NB4 (cell line): ENCODE measurements at places on chromosomes 16 and 17.
A peak's percentile ranks its signal among the peaks of the same experiment; 100 is the strongest.

DNA sequence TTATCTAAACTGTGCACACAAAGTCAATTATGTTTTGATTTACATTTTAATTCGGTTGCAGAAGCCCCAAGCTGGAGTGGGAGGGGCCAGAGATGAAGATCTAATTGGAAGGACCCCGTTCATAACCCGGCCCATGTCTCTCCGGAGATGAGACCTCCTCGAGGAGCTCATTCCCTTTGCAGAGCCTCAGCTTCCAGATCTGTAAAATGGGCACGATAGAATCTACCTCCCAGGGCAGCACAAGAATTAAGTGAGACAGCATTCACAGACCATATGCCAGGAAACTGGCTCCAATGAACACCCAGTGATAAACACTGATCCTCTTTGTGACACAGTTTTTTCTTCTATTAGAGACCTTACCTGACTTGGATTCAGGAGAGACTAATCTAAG lies 446.5 kb upstream of the CDH5 start:
- no peak for DNase-seq

DNA sequence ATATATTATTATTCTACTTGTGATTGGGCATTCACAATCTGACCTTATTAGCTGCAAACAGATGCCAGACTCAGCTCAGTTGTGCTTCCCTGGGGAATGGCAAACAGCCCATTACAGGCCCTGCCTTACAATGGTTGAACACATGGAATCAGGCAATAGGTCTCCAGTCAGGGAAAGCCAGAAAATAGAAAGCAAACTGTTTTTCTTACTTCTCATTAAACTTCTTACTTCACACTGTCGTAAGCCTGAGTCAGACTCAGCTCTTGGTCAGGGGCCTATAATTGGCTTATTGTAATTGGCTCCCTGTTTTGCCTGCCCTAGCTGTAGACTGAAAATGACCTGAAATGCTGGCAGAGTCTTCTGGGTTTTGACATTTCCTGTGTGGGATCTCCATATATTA lies 77.0 kb upstream of the CA10 start:
- no peak for DNase-seq

DNA sequence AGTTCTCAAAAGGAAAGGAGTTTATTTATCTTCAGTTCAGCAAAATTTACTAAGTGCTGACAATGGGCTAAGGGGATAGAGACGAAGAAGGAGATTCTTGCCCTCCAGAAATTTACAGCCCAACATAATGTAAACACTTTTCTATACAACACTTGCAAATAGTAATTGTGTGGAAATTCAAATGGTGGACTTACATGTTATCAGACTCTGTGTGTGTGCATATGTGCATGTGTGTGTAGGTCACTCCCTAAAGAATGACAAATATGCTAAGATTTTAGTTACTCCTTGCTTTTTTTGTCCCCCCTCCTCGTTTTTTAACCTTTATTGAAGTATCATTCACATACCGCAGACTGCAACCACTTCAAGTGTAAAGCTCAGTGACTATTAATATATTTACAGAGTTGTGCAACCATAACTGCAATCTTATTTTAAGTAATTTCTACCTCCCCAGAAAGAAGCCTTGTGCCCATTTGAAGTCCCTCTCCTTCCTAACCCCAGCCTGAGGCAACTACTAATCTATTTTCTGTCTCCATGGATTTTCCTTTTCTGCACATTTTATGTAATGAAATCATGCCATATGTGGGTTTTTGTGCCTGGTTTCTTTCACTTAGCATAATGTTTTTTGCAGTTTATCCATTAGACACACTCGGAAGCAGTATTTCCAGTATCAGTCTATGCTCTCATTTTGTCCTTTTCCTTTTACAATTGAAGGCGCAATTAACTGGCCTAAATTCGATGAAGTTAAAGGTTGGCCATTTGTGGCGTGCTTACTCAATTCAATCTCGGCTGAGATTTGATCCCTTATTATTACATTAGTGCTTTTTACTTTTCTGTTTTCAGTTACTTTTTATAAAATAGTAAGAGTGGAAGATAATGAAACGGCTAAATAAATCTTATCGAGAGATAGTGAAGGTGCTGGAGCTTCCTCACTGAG lies 318.4 kb downstream of the HAPSTR1 start:
- DNase-seq: no peak

DNA sequence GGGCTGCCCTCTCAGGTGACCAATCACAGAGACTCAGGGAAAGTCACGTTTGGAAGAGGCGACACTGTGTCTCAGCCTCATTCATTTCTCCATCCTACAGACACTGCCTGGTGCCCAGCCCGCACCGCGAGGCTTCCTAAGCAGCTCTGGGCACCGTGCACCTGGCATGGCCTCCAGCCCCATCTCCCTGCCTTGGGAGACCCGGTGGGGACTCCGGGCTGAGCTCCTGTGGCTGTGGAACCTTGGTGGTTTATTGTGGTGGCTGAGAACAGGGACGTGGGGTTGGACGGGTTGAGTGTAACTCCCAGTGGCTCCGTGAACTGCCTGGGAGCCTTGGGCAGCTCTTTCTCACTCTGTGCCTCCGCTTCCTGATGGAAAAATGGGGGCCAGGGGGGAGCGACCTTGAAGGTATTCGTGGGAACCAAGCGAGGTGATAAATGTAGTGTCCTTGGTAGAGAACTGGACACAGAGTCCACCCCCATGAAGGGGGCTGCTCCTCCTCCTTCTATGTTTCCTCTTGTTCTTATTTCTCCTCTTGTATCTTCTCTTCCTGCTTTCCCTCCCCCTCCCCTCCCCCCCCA lies 215.4 kb downstream of the SEC14L1 start:
- DNase-seq: no peak

DNA sequence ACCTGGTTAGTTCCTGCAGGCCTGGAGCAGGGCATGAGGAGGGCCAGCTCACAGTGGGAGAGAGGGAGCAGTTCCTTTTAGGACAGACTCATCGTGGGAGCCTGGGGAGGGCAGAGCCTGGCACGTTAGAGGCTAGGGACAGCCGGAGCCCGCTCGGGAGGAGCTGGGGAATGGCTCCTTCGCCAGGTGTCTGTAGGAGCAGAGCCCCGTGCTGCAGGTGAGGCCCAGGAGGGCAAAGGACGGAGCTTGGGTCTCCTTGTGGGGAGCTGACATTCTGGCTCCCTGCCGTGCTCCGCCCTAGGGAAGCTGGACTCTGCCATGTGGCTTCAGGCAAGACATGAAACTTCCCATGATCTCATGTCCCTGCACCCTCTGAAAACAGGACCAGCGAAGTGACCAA lies 18.7 kb upstream of the MTSS2 start:
- no peak for DNase-seq

GRCh38 chr17:75468291-75468754 lies 11.9 kb downstream of the TMEM94 start:
- DNase-seq: no peak

GRCh38 chr16:66717112-66717675 lies 20.7 kb upstream of the CMTM4 start:
- DNase-seq: peak; percentile 73

DNA sequence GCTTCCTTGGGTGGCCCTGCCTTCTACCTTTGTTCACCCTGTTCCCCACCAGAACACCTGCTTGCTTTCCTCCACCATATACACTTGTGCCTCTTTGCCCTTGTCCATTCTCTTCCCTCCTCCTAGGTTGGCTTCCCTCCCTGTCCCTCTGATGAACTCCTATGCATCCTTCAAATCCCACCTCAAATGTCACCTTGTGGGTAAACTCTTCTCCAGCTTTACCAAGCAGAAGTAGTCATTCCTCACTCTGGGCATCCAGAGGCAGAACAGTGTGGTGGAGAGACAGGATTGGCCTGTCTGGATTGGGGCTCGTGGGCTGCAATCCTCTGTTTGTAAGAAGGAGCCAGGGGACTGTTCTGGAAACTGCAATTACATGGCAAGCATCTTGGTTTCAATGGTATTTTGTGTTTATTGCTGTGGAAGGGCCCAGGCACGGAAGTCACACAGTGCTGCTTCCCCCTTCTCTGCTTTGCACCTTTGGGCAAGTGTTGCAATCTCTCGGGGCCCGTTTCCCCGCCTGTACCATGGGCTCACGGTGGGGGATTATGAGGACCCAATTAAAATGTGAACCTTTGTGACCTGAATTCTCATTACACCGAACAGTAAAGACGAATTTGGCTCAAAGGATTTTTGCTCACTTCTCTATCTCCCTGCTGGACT lies 21.9 kb upstream of the NXPH3 start:
- no peak for DNase-seq

DNA sequence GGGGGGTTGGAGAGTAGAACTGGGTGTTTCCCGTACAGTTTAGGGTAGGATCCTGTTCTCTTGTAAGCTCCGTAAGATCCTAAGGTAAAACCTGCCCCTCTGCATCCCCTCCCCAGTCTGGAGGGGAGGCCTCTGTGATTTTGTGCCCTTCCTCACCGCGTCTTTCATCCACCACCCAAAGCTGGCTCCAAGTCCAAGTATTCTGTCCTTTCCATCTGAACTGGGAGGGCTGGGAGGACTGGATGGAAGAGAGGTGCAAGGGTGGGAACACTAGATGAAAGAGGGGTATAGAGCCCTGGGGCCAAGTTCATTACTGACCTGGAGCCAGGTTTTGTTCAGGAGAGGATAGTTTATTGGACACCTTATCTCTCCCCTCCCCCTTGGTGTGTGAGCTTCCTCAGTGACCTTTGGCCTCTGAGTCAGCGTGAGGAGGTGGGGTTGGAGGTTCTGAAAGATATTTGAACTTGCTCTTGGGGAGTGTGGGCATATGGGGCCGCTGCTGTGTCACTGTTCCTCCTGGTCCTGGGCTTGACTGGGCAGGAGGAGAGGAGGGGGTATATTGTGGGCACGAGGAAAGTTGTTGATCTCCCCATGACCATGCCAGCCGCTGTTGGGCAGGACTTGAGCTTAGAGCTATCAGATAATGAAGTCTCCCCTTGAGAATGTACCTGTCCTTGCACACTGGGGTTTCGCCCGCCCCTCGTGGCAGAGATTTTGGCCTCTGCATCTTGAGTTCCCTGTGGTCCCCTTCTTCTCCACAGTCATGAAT lies 1.6 kb downstream of the LASP1 start:
- DNase-seq: peak; percentile 94

GRCh38 chr17:13518261-13519000 lies 83.3 kb downstream of the HS3ST3A1 start:
- no peak for DNase-seq

DNA sequence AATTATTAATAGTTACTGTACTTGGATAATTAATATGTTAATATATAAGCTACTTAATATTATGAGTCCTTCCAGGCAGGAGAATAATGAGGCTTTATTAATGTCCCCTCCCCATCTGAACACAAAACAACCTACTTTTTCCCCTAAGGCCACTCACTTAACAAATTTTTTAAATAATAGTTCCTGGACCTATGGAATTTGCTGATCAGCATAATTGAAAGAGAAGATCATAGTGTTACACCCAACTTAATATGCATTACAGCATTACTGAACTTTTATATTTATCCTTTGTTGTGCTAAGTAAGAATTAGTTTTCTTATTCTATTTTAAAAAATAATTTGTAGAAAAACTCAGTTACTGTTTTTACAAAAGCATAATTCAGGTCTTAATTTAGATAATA lies 1537.7 kb upstream of the GOT2 start:
- no peak for DNase-seq

DNA sequence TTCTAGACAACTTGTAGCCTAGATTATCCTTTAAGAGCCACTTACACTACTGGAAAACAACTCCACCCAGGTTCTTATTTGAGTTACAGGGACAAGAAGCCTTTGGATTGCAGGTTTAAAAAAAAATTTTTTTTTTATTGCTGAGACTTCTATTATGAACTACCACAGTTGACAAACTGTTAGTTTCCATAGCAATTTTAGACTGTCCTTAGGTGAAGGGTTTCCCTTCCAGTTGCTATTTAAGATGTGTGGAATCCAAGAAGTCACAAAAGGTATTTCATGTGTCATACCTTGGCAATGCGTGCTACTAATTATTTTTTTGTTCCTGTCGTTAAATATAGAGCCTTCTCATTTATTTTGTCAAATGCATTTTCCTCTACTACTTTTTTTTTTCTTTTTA lies 253.2 kb downstream of the PRKCA start:
- no peak for DNase-seq

DNA sequence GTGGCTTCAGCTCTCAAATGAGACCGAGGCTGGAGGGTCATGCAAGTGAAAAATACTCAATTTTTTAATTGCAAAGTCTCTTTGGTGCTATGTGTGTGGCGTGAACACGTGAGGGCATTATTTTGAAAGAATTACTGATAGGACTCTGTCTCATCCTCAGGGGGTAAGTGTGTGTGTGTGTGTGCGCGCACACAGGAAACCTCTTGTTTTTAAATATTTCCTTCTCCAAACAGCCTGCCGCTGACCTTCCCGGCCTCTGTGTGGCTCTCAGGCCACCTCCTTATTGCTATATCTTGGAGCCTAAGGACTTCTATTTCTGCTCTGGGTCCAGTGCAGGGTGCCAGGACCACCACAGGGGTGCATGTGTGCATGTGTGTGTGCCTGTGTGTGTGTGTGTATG lies 99.7 kb downstream of the CMIP start:
- DNase-seq: peak; percentile 76

DNA sequence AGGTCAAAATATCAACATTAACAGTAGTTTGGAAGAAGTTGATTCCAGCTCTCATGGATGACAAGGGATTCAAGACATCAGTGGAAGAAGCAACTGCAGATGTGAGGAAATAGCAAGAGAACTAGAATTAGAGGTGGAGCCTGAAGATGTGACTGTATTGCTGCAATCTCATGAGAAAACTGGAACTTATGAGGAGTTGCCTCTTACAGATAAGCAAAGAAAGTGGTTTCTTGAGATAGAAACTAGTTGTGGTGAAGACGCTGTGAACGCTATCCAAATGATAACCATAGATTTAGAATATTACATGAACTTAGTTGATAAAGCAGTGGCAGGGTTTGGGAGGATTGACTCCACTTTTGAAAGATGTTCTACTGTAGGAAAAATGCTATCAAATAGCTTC lies 67.8 kb downstream of the GOSR1 start:
- peak; percentile 50 for DNase-seq

DNA sequence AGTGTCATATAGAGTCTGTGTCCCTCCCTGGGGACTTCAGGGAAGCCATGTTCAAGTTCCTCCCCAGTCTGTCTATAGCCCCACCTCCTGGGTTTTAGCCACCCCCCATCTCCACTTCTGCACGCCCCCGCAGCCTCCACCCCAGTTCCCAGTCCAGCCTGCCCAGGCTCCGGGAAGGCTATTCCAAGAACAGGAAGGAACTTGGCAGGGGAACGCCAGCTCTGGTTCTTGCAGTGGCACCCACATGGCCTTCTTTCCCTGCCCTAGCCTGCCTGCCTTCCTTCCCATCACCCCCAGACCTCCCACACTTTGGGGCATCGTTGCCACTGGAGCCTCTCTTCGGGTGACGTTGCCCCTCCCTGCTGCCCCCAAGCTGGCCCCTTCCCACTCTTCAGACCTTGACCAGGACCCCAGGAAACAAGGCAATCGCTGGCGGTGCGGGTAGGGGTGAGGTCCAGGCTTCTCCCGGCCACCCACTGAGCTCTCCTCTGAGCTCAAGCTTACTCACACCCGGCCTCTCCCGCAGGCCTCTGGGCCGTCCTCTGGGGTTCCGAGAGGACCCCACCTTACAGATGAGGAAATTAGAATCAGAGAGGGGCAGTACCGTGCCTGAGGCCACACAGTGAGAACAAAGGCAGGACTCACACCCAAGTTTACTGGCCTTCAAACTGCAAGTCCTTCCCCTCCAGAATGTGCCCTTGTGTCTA lies 9.2 kb upstream of the CES4A start:
- DNase-seq: peak; percentile 37
